Stimulated activated CD4-positive, alpha-beta T cell treated with anti-CD3 and anti-CD28 coated beads, Interleukin-15, amount 100 ng/mL, for 1 hour (primary cell): ENCODE measurements at places on chromosomes 3 and 15.

GRCh38 chr15:38130740-38131498 is 121.7 kb upstream of the SPRED1 start:
- DNase-seq, result no peak

GRCh38 chr3:17038900-17039553 is 154.3 kb downstream of the PLCL2 start:
- DNase-seq, result no peak

- DNase-seq, result no peak
Observed at GRCh38 chr15:79608066-79608864, 176.1 kb downstream of the MINAR1 start.

GRCh38 chr15:96243701-96244100 is 86.8 kb upstream of the NR2F2 start:
- no peak for DNase-seq

GRCh38 chr15:51183076-51183475 is 88.4 kb upstream of the TNFAIP8L3 start:
- DNase-seq, result no peak

GRCh38 chr3:87082796-87083440 is 92.0 kb upstream of the VGLL3 start:
- DNase-seq, result no peak

GRCh38 chr15:99632521-99632920 is 66.7 kb downstream of the MEF2A start:
- no peak for DNase-seq

- no peak for DNase-seq
Observed at GRCh38 chr3:194382892-194383223, 13.3 kb upstream of the LRRC15 start.

- DNase-seq, result no peak
Observed at GRCh38 chr15:67134067-67134838, 68.9 kb downstream of the SMAD3 start.

GRCh38 chr3:171175741-171176234 is 149.3 kb upstream of the SLC2A2 start:
- no peak for DNase-seq

DNA sequence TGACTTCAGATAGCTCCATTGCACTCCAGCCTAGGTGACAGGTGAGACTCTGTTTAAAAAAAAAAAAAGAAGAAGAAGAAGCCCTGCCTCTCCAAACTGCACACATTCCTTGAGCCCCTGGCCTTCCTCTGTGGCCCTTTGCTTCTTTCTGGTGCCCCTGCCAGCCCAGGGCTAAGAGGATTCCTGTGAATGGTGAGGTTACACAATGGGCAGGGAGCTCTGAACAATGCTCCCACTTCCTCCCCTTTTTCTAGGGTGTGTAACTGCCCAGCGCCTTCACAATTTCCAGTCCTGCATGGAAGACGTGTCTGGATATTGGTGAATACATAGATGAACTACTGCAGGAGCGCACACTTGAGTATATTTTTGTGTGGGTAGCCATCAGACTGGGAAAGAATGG is 3.6 kb upstream of the AMOTL2 start:
- DNase-seq, result no peak
